ENCODE measurements at places on chromosomes 1 and 21.

DNA sequence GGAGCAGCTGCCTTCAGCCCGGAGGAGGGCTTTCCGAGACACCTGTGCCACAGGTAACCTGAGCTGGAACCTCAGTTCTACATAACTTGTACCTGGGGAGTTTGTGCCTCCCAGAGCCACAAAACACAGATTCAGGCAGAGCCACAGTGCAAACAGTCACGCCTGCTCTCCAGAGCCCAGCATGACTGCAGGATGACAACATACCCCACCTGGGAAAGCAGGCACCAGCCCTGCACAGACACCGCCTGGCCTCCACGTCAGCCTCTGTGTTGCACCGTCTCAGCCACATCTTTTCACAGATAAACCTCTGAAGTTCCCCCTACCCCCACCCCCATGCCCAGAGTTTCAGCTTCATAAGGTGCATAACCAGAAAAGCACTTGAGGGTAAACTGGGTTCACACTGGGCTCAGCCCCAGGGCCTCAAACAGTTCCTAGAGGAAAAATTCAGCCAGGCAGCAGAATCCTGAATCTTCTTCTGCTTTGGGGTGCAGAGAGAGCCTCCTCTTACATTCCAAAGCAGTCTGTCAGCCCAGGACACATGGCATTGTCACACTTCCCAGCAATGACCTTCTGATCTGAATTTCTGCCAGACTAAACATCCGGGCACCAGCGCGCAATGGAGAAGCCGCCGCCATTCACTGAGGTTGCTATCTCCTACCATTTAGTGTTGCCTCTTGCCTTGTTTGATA is 229.5 kb downstream of the TOMM20 start:
- no peak for DNase-seq

- DNase-seq, result no peak
Measured at GRCh38 chr21:14678973-14679574, 133.0 kb upstream of the SAMSN1 start.

DNA sequence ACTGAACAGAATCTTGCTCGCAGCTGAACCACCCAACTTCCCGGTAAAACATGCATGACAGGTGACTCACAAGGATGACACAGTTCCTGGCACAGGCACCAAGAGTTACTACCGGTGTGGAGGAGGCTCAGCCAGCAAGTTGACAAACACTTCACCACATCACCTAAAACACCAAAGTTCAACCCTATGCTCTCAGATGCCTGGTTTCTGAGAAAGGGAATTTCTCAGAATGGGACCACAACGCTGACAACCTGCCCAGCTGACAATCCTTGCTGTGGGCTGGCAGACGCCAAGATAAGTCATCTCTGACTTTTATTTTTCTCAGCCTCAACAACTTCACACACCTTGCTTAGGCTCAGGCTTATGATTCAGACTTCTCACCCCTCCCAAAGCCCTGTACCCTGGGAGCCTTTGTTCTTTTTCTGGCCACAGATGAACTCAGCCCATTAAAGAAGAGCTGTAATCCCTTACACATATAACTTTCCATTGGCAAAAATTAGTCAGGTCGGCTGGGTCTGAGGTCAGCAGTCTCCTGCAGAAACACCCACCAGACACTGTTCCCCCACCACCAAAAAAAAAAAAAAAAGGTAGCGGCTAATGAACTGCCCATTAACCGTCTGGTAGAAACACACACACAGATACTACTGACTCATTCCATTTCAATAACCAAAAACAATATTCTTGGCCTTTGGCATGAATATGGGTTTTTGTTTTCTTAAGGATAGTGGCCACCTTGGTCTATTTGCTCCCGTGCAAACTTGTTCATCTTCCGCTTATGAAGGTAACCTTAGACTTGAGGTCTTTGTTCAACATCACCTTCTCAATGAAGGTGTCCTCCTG is 10.8 kb upstream of the TIAM1 start:
- peak; percentile 49 for DNase-seq

DNA sequence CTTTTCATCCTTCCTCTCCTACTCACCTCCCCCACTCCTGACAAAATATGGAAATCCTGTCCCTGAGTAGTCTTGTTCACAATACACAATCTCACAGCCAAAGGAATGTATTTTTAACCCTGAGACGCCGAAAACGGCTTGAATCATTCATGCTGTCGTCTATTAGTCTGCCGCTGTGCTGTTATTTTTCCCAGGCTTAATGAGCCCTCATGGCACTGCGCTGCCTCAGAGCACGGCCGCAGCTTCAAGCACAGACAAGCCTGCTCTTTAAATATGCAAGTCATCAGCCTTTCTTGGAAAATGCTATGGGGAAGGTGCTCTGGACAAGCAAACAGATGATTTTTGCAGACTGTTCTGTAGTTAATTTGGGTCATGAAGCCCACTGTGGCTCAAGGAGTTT is 302.7 kb downstream of the DISC1 start:
- no peak for DNase-seq

DNA sequence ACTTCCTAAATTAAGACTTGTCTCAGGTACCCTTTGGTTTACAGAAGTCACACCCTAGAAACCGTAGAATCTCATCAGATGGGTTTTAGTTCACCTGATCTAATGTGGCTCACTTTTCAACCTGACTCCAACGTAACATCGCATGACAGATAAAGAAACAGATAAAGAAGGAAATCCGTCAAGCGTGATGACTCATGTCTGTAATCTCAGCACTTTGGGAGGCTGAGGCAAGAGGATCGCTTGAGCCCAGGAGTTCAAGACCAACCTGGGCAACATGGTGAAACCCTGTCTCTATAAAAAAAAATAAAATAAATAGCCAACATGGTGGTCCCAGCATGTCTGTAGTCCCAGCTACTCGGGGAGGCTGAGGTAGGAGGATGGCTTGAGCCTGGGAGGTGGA is 97.3 kb downstream of the SPSB1 start:
- no peak for DNase-seq

GRCh38 chr1:28779751-28780408 is 32.1 kb upstream of the OPRD1 start:
- DNase-seq, result no peak

- DNase-seq, result no peak
Measured at GRCh38 chr1:83512373-83513193, 486.3 kb downstream of the TTLL7 start.

- no peak for DNase-seq
Measured at GRCh38 chr1:55593298-55593697, 378.1 kb upstream of the USP24 start.

DNA sequence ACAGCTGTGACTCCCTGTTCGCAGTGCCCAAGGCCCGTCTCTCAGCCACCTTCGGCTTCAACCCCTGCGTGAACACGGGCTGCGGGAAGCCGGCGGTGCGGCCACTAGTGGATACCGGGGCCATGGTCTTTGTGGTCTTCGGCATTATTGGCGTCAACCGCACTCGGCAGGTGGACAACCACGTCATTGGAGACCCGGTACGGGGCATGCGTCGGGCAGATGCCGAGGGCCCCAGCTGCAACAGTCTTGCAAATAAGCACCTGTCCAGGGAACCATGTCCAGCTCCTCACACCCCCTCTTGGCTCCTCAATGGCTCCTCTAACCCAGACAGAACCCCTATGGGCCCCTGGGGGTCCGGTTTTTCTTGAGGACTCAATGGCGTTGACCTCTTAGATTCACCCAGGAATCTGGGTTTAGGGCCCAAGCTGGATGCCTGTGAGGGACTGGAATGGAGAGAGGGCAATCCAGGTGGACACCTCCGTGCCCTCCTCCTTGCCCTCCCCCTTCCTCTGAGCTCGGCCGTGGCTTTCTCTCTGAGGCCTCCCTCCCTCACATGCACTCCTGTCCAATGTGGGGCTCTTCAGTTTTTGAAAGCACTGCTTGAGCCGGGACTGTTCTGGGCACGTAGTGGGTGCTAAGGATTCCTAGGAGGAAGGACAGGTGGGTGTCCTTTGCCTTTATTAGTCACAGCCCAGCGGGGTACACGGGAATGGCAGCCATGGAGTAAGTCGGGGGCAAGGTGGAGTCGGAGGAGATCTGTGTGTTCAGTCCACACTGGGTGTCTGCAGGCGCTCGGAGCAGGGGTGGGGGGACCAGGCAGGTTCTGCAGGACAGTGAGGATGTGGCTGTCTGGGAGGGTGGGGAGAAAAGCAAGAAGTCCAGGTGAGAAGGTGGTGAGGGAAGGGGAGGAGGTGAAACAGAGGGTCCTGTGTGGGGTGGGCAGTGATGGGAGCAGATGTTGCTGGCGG is 51.1 kb downstream of the DISP3 start:
- DNase-seq, result no peak

DNA sequence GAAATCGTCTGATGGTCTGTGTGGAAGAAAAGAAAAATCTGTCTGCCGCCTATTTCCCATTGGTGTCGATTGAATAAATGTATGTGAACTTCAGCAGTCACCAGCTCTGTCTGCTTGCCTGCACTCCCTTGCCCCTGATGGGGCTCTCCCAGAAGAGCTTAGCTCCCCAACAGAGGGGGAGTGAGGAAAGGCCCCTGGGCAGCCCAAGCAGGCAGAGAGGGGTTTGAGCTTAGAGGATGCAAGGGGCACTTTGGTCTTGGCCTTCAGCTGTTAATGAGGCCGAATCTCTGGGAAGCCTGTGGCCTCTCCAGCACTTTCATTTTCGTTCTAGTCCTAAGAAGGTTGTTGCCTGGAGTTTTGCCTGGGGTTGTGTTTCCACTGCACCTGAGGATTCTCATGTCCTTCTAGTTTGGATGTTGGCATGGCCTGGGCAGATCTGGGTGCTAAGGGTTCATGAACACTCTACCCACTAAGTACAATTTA is 2.8 kb downstream of the FOXD2 start:
- DNase-seq, result no peak

- no peak for DNase-seq
Measured at GRCh38 chr1:55071477-55071876, 32.1 kb downstream of the PCSK9 start.

DNA sequence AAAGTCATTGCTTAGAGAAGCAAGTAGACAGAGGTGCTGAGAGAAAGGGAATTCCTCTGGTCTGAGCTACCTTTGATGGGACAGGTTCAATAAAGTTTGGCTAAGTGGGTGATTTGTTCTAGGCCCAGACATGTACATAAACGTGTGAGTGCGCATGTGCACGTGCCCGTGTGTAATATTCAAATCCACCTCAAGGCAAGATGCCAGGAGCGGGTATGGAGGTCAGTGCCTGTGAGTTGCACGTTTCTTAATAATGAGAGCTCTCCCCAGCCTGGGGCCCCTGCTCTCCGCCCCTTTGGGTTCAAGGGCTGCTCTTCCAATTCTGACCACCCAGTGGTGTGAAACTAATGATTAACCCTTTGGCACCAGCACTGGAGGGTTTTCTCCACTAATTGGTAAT is 53.8 kb upstream of the LMO4 start:
- no peak for DNase-seq

DNA sequence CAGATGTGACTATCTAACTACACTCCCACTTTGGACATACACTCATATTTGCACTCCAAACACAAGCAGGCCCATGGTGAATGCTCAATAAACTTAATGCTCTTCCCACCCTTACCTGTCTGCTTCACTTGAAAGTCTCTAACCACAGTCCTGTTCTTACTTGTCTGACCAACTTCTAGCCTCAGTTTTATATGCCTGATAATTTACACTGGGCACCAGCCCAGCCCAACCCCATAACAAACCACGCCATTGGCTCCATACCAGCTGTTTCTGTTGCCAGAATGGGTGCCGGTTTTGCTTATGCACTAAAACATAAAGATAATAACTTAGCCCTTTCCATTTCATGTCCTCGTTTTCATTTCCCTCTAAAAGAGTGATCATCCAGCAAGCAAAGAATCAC is 395.4 kb downstream of the NTNG1 start:
- DNase-seq, result no peak

All from stimulated activated CD8-positive, alpha-beta memory T cell treated with anti-CD3 and anti-CD28 coated beads, Interleukin-4, amount 100 ng/mL, for 4 hours (primary cell).